ENCODE measurements at places on chromosomes 11 and 22. TPM values are rescaled to one million over a fixed set of nuclear protein-coding genes. Genes with fewer than 3 reads are reported as not detected.

The PKNOX2 gene
- 1.3 TPM for total RNA-seq

The KBTBD3 gene
- 5.3 TPM for total RNA-seq

The HMOX1 gene
- 32.2 TPM for total RNA-seq

- DNase-seq: no peak
- H3K27me3 ChIP-seq: no peaks in the 10 kb centered on the region
- no peak overlapping the region for H3K4me3 ChIP-seq
- peaks cover 84% of the 10 kb centered on the region for H3K4me1 ChIP-seq
- no peak overlapping the region for H3K27ac ChIP-seq
Observed at GRCh38 chr22:19812910-19813309, 41.8 kb downstream of the GNB1L start.

DNA sequence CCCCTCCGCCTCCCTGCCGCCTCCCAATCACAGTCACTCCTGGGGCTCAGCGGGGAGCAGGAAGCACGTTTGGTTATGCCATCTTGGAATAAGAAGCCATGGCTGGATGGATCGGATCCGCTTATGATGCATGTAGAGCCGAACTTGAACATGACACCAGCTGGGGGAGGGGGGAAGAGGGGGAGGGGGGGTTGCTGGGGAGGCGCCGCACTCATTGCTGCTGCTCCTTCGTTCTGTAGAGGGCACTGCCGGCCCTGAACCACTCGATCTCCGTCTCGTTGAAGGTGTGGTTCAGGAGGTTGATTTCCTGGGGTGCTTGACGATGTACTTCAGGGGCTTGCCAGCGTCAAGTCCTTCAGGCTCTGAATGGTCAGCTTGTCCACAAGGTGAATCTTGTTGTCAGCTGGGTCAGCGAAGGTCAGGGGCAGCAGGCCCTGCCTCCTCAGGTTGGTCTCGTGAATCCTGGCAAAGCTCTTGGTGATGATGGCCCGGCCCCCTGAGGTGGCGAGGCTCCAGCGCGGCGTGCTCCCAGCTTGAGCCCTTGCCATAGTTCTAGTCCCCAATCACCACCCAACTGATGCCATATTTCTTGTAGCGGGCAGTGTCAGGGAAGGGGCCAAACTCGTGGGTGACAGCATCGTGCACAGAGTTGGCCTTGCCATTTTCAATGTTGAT, 476.9 kb upstream of the ISX start:
- H3K4me3 ChIP-seq: no peak overlapping the region
- no peaks in the 10 kb centered on the region for H3K27me3 ChIP-seq
- no peak overlapping the region for H3K27ac ChIP-seq
- no peak for DNase-seq

- peaks cover 34% of the 10 kb centered on the region for H3K36me3 ChIP-seq
- DNase-seq: no peak
- H3K4me1 ChIP-seq: peaks cover 15% of the 10 kb centered on the region
- peak overlapping the region; percentile 83 for H3K4me3 ChIP-seq
Observed at GRCh38 chr22:42080287-42080686, 787 bp downstream of the SMDT1 start.

DNA sequence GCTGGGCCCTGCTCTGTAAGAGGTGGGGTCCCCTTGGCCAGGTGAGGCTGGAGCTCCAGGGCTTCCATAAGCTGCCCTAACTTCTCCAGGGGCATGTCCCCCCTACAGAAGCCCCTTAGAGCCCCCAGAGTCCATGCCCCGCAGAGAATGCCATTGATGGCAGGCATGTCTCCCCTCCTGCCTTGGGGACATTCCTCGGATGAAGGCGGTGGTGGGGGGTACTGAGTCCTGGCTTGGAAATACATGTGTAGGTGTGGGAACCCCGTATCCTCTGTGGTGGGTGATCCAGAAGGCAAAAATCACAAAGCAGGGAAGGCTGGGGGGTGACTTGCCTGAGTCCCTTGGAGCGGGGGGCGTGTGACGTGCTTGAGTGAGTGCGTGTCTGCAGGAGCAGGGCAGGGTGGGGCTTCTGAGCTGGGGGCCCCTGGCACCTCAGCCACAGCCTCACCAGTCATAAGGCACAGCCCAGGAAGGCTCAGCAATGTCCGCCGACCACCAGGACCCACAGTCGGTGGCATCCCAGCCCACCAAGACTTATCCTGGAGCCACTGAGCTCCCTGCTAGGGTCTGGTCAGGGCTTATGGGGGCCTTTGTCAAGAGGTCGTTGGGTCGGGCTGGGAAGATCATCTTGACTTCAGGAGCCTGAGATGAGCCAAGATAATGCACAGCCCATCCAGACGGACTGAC, 69.8 kb upstream of the KCNQ1OT1 start:
- no peaks in the 10 kb centered on the region for H3K4me1 ChIP-seq
- H3K27me3 ChIP-seq: peaks cover 8% of the 10 kb centered on the region
- no peak overlapping the region for H3K4me3 ChIP-seq
- no peaks in the 10 kb centered on the region for H3K36me3 ChIP-seq
- no peak overlapping the region for H3K27ac ChIP-seq
- no peak for DNase-seq

DNA sequence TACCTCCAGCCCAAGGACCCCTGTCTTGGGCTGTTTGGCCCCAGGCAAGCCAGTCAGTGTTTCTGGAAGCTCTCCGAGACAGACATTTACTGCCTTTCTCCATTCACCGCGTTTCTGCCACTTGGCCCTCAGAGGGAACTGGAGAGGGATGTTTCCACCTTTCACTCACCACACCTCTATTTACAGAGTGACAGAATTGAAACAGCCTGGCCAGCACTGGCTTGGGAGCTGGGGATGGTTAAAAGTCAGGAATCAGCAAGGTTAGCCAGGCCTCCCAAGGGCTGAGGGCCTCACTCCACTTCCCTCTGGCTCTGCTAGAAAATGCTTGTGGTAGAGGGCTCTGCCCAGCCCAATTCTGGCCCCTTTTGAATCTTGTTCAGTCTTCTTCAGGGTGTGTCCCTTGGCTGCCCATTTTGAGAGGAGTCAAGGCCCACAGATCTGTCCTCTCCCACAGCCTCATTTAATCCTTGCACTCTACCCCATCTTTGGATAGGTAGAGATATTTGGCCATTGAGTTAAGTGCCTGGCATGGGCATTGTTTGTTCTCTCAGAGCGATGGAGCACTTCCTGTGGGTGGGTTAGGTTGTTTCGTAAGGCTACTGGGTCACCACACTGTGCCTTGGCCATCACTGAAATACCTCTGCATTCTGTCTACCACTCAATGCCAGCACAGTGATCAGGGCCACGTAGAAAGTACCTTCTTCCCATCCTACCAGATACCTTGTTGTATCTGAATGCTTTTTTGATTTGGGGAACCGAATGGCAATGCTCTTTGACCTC, 119.2 kb downstream of the MICAL2 start:
- no peak for DNase-seq
- H3K4me1 ChIP-seq: peaks cover 5% of the 10 kb centered on the region
- H3K4me3 ChIP-seq: no peak overlapping the region

- no peak overlapping the region for H3K27ac ChIP-seq
- H3K27me3 ChIP-seq: no peaks in the 10 kb centered on the region
Observed at GRCh38 chr11:111559800-111560464, 19.4 kb downstream of the LAYN start.

DNA sequence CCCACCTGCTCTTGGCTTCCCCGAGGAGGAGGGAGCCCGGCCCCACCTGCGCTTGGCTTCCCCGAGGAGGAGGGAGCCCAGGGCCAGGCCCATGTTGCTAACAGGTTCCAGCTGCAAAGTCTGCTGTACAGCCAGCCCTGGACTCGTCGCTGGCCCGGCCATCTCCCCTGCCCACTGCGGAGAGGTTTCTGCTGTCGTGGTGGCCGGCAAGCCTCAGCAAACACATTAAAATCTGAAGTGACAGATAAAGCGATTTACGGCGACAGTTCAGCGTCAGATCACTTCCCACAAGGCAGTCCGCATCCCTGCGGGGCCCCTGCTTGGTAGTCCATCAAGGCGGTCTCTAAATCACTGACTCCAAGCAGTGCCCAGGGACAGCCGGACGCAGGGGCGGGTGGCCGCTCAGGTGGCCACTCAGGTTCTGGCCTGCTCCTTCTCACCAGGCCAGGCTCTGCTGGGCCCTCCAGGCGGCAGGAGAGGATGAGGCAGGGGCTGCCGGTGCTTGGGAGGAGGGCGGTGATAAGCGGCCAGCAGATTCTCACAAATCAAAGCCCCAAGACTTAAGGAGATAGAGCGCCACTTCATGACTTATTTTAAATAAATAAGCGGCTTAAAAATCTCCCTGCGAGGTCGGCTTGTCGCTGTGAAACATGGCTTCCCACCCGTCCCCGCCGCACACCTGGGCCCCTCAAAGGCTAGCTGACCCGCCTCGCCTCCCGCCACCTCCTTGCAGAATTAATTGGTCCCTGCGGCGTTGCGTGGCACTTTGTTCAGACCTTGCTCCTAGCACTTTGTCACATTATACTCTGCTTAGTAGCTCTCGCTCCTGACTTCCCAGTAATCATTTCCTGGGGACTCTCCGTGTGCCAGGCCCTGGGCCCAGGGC, 21.1 kb downstream of the MACROD1 start:
- H3K27ac ChIP-seq: no peak overlapping the region
- H3K36me3 ChIP-seq: no peaks in the 10 kb centered on the region
- no peaks in the 10 kb centered on the region for H3K27me3 ChIP-seq

- no peak overlapping the region for H3K4me3 ChIP-seq
- H3K36me3 ChIP-seq: no peaks in the 10 kb centered on the region
- DNase-seq: no peak
- H3K27me3 ChIP-seq: no peaks in the 10 kb centered on the region
- H3K4me1 ChIP-seq: peaks cover 7% of the 10 kb centered on the region
Observed at GRCh38 chr11:5238486-5238885, 4.2 kb upstream of the HBD start.

DNA sequence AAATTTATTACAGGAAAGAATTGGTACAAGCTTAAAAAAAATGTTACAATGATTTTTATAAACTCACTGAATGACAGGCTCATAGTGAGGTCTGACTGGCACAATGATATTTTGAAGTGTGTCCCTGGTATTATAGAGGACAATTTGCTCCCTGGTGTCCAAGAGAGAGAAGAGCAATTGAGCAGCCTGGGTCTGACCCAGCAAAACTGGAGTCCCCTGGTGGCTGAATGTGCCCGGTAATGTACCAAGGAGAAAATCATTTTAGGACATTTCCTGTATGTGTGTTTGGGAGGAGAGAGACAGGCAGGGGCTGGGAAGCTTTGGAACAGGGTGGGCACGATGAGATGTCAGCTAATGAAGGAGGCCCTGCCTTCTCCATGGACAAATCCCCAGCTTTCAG, 125.3 kb downstream of the APOL5 start:
- no peak overlapping the region for H3K4me3 ChIP-seq
- H3K36me3 ChIP-seq: no peaks in the 10 kb centered on the region
- no peaks in the 10 kb centered on the region for H3K4me1 ChIP-seq
- H3K27me3 ChIP-seq: no peaks in the 10 kb centered on the region
- DNase-seq: no peak

DNA sequence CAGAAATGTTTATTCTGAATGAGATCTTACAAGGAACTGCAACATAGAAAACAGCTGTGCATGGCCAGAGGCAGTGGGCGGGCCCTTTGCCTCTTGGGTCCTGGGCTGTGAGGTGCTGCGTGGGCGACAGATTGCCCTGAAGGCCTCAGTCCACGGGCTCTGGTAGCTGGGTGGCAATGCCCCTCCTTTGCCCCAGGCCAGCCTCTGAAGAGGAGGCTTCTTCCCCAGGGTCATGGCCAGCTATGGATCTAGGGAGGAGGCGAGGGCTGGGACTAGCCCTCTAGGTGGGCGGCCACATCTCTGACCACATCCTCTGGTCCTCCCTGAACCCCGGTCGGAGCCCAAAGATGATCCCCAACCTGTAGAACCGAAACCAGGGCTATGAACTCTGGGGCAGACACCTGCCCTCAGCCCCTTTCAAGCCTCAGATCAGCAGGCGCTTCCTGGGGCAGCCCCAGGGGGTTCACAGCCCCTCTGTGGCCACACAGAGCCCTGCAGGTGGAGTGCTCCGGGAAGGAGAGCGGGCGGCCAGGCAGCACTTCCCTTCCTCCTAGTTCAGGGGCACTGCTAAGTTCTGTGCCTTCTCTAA, 6.6 kb upstream of the CDC42BPG start:
- no peaks in the 10 kb centered on the region for H3K27me3 ChIP-seq
- peaks cover 36% of the 10 kb centered on the region for H3K36me3 ChIP-seq
- DNase-seq: no peak
- H3K27ac ChIP-seq: peak overlapping the region; percentile 85

DNA sequence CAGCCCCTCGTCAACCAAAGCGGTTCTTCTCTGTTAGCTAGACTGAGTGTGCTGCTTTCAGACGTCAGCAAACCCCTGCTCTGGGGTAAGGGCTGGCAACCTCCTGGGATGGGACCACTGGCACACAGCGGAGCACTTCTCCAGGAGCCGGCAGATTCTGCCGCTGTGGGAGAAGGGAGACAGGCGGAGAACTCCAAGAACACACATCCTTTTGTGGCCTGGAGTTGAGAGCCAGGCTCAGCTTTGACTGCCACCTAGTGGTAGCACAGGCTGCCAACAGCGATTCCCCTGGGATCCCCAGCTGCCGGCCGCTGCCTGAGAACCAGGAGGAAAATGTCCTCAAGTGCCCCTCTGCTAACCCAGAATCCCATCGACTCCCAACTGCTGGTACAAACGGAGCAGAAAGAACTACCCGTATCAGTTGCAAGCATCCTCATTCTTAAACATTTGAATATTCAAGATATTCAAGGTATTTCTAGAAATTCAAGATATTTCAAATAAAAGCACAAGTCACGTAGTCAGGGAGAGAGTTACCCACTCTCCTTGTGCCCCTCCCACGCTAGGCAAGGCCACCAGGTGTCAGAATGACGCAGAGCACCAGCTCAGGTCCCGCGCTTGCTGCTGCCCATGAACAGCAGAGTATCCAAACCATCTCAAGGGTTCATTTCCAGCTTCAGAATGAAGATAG, 4.9 kb downstream of the LTO1 start:
- no peak overlapping the region for H3K27ac ChIP-seq
- DNase-seq: peak; percentile 25
- peaks cover 17% of the 10 kb centered on the region for H3K4me1 ChIP-seq
- no peaks in the 10 kb centered on the region for H3K27me3 ChIP-seq

DNA sequence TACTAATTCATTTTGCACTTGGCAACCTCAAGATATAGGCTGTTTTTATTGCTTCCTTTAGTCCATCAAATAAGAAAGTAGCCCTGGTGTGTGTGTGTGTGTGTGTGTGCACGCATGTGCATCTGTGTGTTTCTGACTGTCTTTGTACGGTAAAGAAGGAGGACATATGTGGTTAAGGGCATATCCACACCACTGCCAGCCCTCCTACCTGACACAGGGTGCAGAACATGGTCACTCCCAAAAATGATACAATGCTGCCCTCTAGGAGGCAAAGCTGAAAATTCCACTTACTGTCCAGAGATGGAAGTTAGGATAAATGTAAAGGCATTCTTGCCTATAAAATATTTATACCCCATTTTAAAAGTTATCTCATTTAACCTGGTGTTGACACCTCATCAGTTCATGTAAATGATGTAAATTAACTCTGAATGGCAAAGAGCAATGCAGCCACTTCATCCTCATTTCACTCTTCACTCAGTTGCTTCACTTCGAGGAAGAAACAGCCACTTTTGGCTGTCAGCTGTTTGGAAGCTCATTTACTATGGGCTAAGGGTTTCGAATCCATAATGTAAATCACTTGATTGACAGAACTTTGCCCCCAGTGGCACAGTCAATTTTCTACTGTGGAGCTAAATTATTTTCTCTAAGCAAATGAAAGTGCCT, 83.1 kb upstream of the MTNR1B start:
- no peak overlapping the region for H3K4me3 ChIP-seq
- H3K27ac ChIP-seq: no peak overlapping the region

- no peaks in the 10 kb centered on the region for H3K27me3 ChIP-seq
- H3K27ac ChIP-seq: peak overlapping the region; percentile 81
- peak; percentile 66 for DNase-seq
- peaks cover 30% of the 10 kb centered on the region for H3K4me1 ChIP-seq
- peak overlapping the region; percentile 33 for H3K4me3 ChIP-seq
Observed at GRCh38 chr22:20509344-20510047, 2.1 kb downstream of the MED15 start.

GRCh38 chr22:19213001-19213400, 34.5 kb upstream of the SLC25A1 start:
- H3K36me3 ChIP-seq: no peaks in the 10 kb centered on the region
- no peaks in the 10 kb centered on the region for H3K4me1 ChIP-seq
- DNase-seq: no peak
- no peak overlapping the region for H3K4me3 ChIP-seq
- no peak overlapping the region for H3K27ac ChIP-seq
- peaks cover 4% of the 10 kb centered on the region for H3K27me3 ChIP-seq
